ENCODE measurements at places on chromosomes 6 and 20.

GRCh38 chr6:16765235-16765634 lies 4.0 kb upstream of the ATXN1 start:
- no peak for DNase-seq

GRCh38 chr6:9646342-9647070 lies 768.4 kb downstream of the TFAP2A start:
- no peak for DNase-seq

DNA sequence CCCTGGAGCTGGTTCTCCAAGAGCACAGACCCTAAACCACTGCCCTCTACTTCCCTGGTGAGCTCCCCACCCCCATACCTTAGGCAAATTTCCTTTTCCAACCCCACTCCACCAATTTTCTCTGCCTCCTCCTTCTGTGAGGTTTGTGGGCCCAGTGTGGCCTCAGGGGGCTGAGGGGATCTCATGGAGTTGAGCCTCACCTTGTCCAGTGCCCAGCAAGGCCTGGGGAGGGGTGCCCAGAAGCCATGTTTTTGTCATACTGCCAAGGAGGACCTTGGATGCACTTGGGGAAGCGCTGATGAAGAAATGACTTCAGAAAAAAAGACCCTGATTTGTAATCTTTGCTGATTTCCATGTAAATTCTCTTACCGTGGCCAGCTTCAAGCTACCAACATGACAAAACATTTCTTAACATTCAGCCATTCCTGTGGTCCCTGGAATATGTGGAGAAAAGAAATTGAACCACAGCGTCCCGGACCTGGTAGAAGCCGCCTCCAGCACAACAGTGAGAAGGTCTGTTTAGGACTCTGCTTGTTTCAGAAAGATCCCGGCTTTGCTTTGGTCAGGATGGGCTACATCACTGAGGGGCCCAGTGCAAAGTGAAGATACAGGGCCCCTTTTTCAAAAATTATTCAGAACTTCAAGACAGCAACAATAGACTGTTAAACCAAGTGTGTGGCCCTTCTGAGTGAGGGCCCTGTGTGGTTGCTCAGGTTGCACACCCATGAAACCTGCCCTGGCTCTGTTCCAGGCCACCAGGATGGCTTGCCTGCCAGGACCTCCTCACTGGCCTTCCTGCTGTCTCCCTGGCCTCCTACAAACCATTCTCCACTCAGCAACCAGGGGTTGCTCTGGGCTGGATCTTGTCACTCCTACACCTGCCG lies 52.5 kb downstream of the CHMP4B start:
- no peak for DNase-seq

DNA sequence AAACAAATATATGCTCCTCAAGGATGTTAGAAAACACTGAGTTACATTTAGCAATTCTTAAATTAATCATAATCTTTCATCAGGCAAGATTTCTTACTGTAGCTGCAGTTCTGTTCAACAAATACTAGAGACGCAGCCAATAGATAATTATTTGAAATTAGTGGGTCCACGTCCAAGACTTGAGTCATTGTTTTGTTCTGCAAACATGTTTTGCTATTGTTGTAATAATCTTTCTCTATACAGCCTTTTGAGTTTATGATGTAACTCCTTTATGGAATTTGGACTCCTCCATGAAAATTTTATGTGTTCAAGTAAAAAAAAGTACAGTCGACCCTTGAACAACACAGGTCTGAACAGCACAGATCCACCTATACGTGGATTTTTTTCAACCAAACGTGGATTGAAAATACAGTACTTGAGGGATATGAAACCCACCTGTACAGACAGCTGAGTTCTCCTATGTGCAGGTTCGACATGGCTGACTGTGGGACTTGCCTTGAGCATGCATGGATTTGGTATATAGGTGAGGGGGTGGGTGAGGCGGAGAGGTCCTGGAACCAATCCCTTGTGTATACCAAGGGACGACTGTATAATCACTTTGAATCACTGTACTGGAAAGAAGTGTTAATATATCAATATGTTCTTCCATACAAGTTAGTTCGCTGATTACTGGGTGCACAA lies 41.3 kb upstream of the SLC22A16 start:
- DNase-seq: no peak

GRCh38 chr6:82013561-82014530 lies 233.7 kb downstream of the IBTK start:
- DNase-seq: no peak

Measured in activated CD4-positive, alpha-beta memory T cell treated with anti-CD3 and anti-CD28 coated beads for 36 hours (primary cell).